Pericardium fibroblast (primary cell): ENCODE measurements at places on chromosomes 2 and 18. TPM values are rescaled to one million over a fixed set of nuclear protein-coding genes. Genes with fewer than 3 reads are reported as not detected.

Gene CTLA4
- total RNA-seq, result not detected in 2 replicates

Gene MAL
- total RNA-seq, result not detected in 2 replicates

Gene MGAT4A
- total RNA-seq, result 0.12 and 0.68 TPM in 2 replicates

Gene VSNL1
- 0.09 TPM in 1 of 2 replicates, not detected in the other for total RNA-seq

Gene CPO
- total RNA-seq, result not detected in 2 replicates

Gene PLB1
- total RNA-seq, result 0.23 and 0.34 TPM in 2 replicates

Gene SERPINB2
- total RNA-seq, result 0.47 and 2.2 TPM in 2 replicates
